Activated naive CD4-positive, alpha-beta T cell treated with anti-CD3 and anti-CD28 coated beads, Interleukin-2, amount 50 U/mL, for 16 hours (primary cell): ENCODE measurements at places on chromosomes 1 and 21.

- DNase-seq = no peak
Observed at GRCh38 chr1:156993426-156994147, 52.0 kb downstream of the ARHGEF11 start.

DNA sequence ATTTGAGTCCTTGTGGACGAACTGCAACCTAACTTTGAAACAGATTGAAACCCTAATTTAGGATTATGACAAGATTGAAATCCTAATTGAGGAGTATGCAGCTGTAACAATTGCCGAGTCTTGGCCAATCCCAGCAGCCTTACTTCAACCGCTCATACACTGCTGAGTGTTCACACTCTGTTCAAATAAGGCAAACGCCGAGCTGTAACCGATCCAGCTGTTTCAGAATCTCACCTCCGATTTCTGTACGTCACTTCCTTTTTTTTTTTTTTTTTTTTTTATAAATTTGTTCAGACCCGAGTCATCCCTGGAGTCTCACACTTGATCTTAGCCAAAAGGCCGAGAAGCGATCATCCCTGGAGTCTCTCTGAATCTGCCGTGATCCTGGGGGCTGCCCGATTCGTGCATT is 22.3 kb upstream of the ATP5PO start:
- peak; percentile 25 for DNase-seq

DNA sequence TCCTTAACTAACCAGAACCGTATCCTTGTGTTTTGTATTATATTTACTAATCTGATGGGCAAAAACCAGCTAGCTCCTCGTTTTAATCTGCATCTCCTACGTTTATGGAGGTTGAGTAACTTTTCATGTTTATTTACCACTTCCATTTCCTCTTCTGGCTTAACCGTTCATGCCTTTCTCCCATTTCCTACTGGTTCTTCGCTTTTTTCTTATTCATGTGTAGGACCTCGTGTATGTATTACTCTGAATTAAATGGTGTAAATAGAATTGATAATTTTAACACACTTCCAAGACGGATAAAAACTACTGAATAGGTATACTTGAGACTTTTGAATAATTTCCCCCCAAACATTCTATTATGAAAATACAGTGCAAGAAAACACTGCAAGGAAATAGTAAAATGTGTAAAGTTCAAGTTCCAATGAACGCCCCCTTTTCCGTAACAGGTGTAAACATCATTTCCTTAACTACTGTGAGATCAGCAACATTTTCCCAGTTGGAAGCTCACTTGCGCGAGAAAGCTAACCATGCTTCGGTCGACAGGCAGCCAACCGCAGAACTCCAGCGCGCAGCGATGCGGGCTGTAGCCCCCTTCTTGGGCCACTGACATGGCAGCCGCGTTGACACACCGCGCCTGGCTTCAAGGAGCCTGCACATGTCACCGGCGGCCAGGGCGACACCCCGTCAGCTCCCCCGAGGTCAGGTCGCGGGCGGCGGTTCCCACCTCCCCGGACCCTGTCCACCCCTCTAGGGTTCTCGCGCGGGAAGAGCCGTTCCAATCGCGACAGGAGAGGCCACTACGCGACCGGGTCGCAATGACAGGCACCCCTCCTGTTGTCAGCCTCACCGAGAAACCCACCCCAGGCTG is 816 bp downstream of the EDEM3 start:
- DNase-seq = peak; percentile 48

- no peak for DNase-seq
Observed at GRCh38 chr1:72432645-72433267, 150.4 kb upstream of the NEGR1 start.
